ENCODE measurements at places on chromosomes 6 and 20.

GRCh38 chr20:39318911-39319310 is 356.8 kb downstream of the DHX35 start:
- no peak for DNase-seq

DNA sequence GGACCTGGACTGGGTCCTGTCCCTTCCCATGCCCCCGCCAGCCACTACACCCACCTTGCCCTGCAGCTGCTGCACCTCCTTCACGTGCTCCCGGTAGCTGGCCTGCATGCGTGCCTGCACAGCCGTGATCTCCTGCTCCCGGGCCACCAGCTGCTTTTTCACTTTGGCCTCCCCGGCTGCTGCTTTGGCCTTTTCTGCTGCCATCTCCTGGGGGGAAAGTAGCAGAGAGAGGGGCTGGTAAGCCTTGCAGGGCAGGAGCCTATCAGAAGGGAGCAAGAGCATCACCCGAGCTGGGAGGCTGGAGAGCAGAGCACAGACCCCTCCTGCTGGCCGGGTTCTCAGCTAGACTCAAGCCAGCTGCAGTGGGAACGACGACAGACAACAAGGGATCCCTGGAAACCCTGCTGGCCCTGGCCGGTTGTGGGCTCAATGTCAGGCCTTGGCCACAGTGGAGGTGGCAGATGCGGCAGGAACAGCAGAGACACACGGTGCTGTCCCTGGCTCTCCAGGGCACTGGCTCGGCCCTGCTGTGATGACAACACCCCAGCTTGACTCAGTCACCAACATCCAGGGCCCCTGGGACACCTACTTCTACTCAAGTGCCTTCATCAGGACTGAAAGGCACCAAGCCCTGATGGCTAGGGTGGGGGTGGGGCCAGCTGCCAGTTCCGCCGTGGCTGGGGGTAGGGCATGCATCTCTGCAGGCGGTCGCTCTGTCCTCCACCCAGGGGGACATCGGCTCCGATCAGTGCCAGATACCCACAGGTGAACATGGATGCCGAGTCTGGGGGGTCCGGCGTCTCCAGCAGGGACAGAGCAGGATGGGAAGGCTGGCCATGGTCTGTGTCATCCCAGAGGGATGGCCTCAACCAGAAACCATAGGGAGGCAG is 45.3 kb downstream of the RRBP1 start:
- DNase-seq, result no peak

DNA sequence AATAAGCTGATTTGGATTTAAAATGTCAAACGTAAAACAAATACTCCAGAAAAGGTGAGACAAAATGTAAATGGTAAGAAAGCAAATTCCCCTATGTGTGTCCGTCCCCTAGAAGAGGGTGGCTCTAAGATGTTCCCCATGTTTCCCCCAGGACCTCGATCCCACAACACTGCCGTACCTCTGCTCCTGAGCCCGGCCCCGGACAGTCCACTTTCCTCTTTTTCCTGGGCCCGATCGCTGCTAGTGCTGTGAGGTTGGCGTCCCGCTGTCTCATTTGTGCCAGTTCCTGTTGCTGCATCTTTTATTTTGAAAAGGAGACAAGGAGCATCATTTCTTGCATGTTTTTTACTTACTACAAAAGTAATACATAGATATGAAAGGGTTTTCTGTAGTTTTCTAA is 68.3 kb downstream of the TAF4 start:
- DNase-seq, result no peak

DNA sequence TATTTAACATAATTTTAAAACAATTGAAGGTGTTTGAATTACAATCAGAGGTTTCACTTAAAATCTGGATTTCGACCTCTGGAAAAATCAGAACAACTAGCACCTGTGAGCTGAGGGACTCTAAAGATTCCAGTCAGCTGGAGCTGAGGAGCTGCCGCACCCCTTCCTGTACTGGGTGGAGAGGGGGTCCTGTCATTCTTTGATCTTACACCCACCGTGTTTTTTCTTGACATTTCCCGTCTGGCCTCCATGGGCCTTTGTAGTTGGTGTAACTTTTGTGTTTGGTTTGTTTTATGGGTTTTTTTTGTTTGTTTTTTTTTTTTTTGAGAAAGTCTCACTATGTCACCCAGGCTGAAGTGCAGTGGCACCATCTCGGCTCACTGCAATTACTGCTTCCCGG is 17.2 kb downstream of the ARFGEF2 start:
- no peak for DNase-seq

DNA sequence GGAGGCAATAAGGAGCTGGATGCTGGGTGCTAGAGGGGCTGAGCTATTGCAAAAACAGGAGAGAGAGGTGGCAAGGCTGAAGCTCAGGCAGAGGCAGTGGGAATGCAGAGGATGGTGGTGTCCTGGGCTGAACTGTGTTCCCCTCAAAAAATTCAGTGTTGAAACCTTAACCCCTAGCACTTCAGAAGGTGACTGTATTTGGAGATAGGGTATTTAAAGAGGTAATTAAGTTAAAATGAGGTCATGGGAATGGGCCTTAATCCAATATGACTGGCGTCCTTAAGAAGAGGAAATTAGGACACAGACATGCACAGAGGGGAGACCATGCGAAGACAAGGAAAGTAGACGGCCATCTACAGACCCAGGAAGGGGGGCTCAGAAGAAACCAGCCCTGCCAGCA is 11.5 kb upstream of the MMP9 start:
- no peak for DNase-seq

GRCh38 chr6:43515808-43516207 is 918 bp downstream of the YIPF3 start:
- DNase-seq, result no peak

DNA sequence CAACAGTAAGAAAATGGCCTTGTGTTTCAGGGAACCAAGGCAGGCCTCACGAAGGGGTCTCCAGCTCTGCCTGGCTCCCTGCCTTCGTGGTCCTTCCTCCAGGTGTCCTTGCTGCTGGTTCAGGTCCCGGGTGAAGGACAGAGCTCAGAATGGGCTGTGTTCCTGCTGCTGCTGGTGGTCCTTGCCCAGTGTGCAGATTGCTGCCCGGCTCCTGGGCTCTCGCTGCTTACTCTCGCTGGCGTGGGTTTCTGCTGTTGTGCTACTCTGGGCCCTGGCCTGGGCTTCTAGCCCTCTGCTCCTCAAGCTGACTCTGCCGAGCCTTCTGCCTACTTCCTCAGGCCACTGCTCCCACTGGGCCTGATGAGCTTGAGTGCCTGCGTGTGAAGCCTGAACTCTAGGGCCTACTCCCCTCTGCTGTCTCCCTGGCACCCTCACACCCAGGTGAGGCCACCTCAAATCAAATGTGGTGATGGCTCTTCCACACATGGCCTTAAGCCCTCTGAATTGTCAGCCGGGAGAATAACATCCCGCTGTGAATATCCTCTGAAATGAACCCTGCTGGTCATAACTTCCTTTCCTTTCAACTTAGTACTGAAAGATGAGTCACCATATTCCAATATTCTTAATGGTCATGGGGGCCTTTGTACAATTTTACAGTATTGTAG is 171.6 kb downstream of the FOXC1 start:
- no peak for DNase-seq

DNA sequence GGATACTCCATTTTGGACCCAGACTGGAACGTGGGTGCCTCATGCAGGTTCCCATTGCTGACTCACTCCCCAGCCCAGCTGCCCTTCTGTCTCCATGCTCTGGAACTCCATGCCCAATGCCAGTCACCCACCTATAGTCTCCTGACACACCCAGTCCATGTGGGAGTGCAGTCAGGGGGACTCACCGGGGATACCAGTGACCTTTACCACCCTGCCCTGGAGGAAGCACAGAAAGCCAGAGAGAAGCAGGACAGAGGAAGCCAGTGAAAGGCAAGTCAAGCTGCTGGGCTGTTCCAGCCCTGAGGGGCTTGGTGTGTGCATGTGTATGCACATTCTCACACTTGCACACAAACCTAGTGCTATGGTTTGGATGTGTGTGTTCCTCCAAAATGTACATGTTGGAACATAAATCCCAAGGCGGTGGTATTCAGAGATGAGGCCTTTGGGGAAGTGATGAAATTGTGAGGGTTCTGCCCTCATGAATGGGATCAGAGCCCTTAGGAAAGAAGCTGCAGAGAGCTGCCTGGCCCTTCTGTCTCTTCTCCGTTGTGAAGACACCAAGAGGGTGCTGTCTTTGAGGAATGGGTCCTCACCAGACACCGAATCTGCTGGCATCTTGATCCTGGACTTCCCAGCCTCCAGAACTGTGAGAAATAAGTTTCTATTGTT is 121.4 kb upstream of the MAFB start:
- no peak for DNase-seq

GRCh38 chr20:4904127-4904860 is 97.0 kb downstream of the SLC23A2 start:
- DNase-seq, result no peak

GRCh38 chr6:138645976-138646640 is 127.5 kb upstream of the CCDC28A start:
- no peak for DNase-seq

DNA sequence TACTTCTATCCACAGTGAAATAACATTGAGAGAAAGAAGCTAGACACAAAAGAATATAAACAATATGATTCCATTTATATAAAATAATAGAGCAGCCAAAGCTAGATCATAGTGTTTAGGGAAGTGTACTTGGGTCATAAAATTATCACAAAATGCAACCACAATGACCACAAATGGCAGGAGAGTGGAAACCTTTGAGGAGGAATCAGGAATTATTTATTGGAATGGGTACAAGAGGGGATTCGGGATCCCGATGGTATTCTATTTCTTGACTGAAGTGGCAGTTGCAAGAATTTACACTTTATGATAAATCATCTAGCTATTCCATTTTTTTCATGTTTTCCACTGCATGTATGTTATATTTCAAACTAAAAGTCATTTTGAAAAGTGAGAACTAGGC is 76.1 kb downstream of the IPCEF1 start:
- no peak for DNase-seq

DNA sequence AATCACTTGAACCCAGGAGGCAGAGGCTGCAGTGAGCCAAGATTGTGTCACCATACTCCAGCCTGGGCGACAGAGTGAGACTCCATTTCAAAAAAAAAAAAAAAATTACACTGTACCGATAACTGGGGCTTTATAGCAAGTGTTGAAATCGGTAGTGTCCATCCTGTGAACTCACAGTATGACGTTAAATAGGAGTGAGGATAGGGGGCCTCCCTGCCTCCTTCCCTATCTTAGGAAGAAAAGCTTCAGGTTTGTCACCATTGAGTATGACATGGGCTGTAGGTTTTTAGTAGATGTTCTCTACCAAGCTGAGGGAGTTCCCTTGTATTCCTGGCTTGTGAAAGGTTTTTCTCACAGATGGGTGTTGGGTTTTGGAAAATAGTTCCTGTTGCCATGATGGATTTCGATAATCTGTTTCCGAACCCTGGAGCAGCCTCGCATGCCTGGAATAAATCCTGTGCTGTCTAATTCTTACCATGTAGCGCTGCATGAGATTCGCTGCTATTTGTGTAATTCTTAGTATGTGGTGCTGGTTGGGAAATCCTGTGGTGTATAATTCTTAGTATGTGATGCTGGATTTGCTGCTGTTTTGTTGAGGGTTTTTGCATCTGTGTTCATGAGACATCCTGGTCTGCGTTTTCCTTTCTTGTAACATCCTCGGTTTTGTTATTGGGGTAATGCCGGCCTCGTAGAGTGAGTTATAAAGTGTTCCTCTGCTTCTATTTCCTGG is 23.6 kb downstream of the NTSR1 start:
- no peak for DNase-seq

- no peak for DNase-seq
Measured at GRCh38 chr6:10550764-10551163, 29.6 kb downstream of the GCNT2 start.

DNA sequence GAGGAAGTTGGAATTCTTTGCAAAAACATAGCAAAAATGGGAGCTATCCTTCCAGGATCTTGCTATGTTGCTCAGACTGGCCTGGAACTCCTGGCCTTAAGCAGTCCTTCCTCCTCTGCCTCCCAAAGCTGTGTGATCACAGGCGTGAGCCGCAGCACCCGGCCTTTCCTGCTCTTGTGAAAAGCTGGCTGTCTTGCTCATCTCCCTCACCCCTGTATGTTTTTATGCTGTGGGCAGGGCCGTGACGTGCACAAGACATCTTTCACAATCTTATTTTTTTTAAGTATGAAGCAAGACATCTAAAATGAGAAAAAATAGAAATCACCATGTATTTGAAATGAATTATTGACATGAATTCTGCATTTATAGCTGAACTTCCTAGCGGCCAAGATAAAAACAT is 110.4 kb downstream of the SAMD5 start:
- no peak for DNase-seq

DNA sequence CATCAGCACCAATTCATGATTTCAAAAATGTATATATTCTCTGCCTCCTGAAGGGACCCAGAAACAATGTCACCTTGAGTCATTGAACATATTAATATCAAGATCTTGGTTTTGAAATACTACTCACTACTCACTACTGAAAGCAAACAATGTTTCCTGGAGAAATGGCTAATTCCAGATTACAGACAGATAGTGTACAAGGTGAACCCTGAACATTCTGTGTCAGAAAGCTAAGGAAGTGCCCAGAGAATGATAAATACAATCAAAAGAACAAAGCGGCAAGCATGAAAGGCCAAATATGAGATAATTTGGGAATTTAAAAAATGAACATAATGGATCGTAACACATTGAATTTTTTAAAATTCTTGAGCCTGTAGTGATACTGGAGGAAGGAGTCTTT is 101.5 kb upstream of the TENT5A start:
- DNase-seq, result no peak

- DNase-seq, result no peak
Measured at GRCh38 chr6:38283734-38284362, 355.9 kb downstream of the BTBD9 start.

DNA sequence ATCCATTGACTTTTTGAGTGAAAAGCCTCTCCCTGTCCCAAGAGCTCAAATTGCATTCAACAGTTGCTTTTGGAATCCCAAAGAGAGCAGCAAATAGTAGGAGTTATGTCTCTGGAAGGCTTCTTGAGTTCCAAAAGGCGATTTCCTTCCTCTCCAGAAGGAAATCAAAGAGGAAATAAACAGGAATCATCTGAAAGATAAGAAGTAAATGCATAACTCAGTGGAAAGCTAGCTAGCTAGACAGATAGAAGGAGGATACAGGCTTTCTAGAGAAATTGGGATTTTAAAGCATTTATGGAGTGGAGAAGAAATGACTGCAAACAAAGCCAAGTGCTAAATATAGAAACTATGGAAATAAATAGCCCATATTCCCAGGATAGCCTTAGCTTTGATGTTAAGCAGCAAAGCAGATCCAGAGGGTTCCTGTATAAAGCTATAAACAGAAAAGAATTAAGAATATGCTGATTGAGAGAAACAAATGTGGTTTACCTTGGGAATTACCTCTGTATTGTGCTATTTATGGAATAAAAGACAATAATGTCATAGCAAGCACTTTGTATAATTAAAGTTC is 214.7 kb downstream of the PLCB1 start:
- DNase-seq, result no peak

DNA sequence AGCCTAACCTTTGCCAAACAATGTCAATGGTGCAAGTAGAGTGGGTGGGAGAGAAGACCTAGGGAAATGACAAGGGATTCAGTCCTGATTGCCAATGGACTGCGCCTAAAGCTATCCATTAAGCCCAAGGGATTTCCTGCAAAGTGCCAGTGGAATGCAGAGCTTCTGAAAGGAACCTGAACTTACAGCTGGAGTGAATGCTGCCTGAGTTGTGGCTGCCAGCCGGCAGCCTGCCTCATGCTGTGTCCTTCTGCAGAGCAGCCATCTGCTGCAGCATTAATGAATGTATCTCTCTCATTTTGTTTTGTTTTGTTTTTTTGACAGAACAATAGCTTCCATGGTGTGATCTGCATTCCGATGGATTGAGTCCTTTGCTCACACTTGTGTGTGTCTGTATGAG is 44.7 kb downstream of the SLC35F1 start:
- peak; percentile 72 for DNase-seq
